GM12878 (cell line): ENCODE measurements at places on chromosomes 5 and 9.

DNA sequence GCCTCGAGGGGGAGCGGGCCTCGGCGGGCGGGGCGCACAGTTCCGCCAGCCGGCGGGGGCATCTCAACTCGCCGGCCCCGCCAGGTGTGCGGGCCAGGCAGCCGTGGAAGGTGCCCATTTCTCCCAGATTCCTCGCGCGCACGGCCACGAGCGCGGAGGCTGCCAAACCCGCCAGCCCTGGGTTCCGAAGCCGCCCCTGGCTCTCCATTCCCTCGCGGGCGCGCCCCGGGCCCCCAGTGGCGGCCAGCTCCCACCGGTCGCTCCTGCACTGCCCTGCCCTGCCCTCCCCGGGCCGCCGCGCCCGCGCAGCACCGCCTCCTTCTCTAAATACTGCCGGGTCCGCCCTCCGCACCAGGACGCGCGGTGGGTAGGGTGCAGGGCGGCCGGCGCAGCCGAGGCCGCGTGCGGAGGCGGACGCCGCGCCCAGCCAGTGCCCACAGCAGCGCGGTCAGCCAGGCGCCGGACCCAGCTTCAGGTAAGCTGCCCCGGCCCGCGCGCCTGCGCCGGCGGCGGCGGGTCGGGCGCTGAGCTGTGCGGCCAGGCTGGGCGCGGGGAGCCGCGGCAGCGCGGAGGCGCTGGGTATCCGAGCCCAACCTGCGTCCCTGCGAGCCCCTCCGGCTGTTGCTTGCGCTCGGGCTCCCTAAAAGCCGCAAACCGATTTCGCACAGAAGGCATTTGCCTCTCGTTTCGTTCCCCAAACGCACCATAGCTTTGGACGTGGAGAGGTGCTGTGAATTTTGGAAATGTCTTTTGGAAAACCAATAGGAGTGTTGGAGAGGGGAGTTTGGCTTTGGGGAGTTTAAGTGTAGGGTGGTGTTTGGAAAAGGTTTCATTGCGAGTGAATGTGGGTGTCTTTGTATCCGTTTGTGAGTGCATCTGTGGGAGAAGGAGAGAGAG, at the start of gene TMEM171:
TMEM171 (plus strand) TSS at position 354 of the 897 bp plus-strand sequence. CDS start 2,799 bp downstream, outside the sequence.
- DNase-seq = no peak

DNA sequence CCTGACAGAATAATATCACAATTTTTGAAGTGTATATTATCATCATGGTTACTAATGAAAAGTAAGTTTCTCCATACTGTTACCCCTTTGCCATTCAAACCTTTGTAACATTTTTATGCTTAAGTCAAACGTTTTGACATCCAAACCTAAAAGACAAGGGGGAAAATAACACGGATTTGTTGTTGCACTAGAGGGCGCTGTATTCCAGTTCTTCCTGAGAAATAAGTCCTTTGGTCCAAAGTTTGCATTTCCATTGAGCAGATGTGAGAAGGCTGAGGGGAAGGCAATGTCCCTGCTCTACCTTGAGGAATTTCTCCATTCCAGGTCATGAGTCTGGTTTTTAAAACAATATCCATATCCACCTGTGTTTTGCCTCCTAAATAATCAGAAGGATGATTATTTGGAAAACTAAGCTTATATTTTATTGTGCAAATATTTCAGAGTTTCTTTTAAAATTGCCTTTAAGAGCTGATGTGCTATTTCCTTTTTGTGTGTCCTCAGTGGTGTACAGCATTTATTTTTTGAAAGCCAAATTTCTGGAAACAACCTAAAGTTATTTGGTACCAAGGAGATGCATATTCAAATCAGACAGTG, 9.7 kb downstream of the LECT2 start:
- DNase-seq = no peak

GRCh38 chr9:21864505-21864904, 62.1 kb downstream of the MTAP start:
- DNase-seq = no peak

DNA sequence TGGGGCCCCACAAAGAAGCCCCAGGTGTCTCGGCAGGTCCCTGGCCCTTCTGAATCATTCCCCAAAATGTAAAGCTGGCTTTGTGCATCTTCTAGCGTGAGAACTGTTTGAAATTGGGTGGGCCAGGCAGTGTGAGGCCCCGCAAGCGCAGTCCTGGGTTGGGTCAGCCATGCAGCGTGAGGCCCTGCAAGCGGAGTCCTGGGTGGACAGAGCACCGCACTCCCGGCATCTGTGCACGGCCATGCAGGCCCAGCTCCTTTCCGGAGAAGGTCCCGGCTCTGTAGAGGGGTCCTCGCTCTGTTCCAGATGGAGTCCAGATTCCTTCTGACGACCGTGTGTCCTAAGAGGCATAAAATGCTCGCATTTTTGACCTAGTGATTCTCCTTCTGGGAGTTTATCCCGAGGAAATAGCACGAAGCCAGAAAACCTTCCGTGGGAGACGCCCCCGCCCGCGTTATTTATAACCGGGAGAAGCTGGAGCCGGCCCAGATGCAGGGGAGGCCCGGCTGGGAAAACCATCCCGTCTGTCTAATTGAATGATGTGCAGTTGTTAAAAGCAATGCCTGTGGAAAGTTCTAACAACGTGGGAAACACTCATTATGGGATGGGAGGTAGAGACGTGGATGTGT, 19.4 kb upstream of the NOTCH1 start:
- DNase-seq = no peak

DNA sequence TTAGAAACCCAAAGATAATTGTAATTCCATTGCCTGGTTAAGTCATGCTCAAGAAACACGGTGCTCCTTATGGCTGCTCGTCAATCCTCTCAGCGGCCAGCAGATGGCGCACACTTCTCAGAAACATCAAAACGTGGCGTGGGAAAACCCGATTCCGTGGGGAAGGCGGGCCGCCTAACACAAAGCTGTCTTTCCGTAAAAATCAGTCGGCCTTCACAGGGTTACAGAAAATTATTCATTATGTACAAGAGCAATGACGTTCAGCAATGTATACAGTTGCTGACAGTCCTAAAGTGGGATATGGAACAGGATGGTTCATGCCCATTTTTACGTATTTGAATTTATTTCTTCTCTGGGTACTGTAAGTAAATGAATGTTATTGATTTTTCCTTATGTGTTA, 83.5 kb downstream of the PDE4D start:
- DNase-seq = no peak

DNA sequence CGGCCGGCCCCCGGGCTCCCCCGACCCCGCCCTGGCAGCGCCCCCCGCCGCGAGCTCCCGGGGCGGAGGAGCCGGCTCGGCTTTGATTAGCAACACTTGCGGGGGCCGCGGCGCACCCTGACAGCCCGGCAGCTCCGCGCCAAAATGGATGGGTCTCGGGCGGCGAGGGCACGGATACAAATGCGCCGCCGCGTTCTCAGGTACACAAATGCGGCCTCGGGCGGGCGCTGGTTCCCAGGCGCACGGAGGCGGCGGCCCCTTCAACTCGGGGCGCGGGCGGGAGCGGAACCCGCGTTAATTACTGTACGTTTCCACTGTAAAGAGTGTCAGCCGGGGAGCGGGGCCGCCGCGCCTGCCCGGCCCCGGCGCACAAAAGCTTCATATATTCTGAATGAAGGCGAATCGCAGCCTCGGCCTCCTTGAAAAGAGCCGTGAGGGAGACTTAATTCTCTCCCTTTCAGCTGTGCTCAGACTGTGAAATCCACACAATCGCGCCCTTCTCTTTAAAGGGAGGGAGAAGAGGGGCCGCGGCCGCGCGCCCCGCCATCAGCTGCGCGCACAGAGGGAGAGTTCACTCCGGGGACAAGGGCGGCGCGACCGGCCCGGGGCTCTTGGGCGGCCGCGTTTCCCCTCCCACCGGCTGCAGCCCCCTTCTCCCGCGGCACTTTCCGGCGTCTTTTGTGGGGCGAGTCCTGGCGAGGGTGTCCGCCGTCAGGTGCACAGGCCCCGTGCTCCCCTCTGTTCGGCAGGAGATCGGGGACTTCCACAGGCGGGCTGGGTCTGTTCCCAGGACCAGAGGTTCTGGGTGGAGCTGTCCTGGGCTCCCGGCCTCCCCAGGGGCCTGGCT, 27.0 kb downstream of the MSX2 start:
- DNase-seq = no peak

DNA sequence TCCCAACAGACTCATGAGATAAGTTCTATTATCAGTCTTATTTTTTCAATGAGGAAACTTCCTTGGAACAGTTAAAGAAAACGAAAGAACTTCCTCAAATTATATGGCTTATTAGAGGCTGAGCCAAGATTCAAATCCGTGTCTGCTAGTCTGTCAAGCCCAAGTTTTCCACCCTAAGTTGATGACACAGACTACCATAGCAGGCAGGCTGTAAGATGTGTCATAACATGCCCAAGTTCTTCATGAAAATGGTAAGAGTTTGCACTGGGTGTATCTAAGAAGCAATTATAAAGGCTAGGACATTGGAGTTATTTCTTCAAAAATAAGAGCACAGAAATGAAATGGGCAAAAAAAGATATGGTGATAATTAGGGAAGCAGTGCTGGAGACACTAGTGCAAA, 634.5 kb downstream of the BRINP1 start:
- DNase-seq = no peak

GRCh38 chr9:5892456-5893133, 1.9 kb downstream of the MLANA start:
- no peak for DNase-seq

DNA sequence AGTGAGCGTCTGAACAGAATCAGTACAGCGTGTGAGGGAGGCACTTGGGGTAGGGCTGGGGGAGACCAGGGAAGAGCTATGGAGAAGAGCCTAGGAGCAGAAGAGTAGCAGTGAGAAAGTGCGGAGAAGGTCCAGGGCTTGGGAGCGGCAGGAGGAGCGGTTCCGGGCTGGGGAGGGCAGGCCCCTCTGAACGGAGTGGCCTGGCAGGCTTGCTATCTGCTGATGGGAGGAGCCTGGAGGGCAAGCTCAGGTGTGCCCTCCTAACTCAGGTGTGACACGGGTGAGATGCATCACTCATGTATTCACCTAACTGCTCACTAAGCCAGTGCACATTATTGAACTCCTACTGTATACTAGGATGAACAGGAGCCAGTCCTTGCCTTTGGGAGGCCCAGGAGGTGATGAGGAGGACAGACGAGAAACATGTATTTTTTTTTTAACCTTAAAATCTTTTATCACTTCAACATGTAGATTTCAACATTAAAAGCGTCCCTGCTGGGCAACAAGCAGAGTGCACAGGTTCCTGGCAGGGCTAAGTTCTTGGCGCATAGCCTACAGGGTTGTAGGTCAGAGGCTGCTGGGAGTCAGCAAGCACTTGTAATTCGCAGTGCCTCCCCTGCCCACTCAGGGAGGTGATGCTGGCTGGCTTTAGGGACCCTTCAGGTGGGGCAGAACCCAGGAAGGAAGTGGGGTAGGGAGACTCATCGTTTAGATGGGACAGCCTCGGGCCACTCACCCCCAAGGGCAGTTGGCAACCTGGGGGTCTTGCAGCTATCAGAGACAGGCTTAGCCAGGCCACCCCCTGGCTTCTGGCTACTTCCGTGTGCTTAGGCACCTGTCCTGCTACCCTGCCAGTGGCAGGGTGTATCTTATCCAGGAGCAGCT, 55.5 kb downstream of the TMOD1 start:
- DNase-seq = no peak

- no peak for DNase-seq
Observed at GRCh38 chr5:10125116-10125515, 124.6 kb downstream of the ATPSCKMT start.
